ENCODE measurements at places on chromosomes 2 and 18.
A peak's percentile ranks its signal among the peaks of the same experiment; 100 is the strongest.

DNA sequence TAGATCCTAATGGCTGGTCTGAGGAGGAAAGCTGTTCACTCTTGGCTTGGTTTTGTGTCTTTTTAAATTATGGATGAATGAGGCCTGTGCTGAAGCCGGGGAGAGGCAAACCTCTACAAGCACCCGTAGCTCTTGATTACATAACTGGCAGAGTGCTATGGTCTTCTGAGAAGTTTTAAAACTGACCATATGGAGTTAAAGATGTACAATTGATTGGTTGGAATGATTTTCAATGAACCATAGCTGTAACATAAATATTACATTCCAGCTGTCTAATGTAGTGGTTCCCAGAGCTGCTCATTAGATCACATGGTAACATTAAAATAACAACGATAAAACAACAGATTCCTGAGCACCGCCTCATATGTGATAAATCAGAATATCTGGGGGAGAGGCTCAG lies 71.1 kb upstream of the MAP4K3 start:
- no peak for ATAC-seq
- peaks cover 16% of the 10 kb centered on the region for H3K4me1 ChIP-seq
- peaks cover 6% of the 10 kb centered on the region for H3K27me3 ChIP-seq

- H3K4me1 ChIP-seq = no peaks in the 10 kb centered on the region
- no peaks in the 10 kb centered on the region for H3K27me3 ChIP-seq
- ATAC-seq = no peak
- no peak overlapping the region for H3K27ac ChIP-seq
Measured at GRCh38 chr2:42639340-42640077, 71.1 kb downstream of the MTA3 start.

DNA sequence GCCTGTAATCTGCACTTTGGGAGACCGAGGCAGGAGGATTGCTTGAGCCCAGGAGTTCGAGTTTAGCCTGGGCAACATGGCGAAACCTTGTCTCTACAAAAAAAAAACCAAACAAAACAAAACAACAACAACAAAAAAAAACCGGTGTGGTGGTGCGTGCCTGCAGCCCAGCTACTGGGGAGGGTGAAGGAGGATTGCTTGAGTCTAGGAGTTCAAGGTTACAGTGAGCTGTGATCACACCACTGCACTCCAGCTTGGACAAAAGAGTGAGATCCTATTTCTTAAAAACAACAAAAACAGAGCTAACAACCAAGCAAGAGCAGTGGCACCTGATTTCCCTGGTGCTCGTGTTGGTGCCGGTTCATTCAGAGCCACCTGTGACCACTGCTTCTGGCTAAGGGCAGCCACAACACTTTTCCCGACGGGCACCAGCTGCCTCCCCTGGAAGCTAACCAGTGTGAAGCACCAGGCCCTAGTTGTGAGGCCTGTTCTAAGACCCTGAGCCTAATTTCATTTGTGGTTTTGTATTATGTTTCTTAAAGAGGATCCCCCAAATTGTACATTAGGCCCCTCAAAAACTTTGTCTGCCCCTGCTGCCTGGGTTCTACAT lies 1.3 kb downstream of the AOX1 start:
- H3K4me1 ChIP-seq = no peaks in the 10 kb centered on the region
- ATAC-seq = no peak
- no peaks in the 10 kb centered on the region for H3K36me3 ChIP-seq

DNA sequence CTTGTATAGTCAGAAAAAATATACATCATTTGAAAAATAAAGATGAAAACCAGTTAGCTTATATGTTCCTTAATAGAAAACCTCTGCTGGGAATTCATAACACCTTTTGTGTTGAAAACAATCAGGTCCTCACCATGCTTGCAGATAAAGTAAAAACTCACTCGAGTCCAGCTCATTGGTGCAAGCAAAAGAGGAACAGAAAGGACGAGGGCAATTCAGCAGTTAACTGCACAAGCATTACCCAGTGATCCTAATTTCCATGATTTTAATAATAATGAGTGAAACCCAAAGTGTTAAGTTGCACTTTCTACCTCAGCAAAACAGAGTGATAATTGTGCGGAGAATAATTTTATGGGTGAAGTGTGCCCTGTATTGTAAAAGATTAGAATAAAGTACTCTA lies 839.9 kb downstream of the BCL11A start:
- H3K4me3 ChIP-seq = no peak overlapping the region
- no peaks in the 10 kb centered on the region for H3K27me3 ChIP-seq
- ATAC-seq = no peak
- no peak overlapping the region for H3K27ac ChIP-seq
- no peaks in the 10 kb centered on the region for H3K36me3 ChIP-seq
- H3K4me1 ChIP-seq = no peaks in the 10 kb centered on the region

DNA sequence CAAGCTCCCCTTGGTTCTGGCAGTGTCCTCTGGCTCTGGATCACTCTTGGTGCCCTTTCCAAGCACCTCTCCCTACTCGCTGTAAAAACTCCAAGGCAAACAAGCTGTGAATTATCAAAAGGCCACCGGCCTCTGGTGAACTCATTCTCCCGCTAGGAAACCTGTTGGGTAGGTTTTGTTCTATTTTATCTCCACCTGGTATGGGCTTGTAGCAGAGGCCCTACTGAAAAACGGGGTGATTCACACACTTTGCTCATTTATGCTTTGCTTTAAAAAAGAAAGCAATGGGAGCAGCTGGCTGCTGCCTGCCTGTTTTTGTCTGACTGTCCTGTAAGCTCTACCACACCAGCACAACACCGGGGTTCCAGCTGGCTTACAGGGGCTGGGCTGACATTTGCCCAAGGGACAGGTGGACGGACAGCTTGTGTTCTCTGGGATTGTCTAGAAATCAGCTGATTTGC lies 56.8 kb downstream of the SH3BP4 start:
- no peak overlapping the region for H3K27ac ChIP-seq
- peaks cover 5% of the 10 kb centered on the region for H3K27me3 ChIP-seq
- no peaks in the 10 kb centered on the region for H3K36me3 ChIP-seq
- H3K4me1 ChIP-seq = no peaks in the 10 kb centered on the region
- no peak for ATAC-seq
- no peak overlapping the region for H3K4me3 ChIP-seq

- peak overlapping the region; percentile 48 for H3K4me3 ChIP-seq
- H3K4me1 ChIP-seq = peaks cover 6% of the 10 kb centered on the region
- H3K36me3 ChIP-seq = peaks cover 5% of the 10 kb centered on the region
- H3K27me3 ChIP-seq = peaks cover 41% of the 10 kb centered on the region
- H3K27ac ChIP-seq = no peak overlapping the region
Measured at GRCh38 chr18:79796531-79797405, 970 bp upstream of the KCNG2 start.

- no peaks in the 10 kb centered on the region for H3K4me1 ChIP-seq
- no peak for ATAC-seq
- H3K36me3 ChIP-seq = no peaks in the 10 kb centered on the region
- peaks cover 13% of the 10 kb centered on the region for H3K27me3 ChIP-seq
- H3K4me3 ChIP-seq = no peak overlapping the region
- H3K27ac ChIP-seq = no peak overlapping the region
Measured at GRCh38 chr2:106547164-106547903, 60.2 kb downstream of the CD8B2 start.

DNA sequence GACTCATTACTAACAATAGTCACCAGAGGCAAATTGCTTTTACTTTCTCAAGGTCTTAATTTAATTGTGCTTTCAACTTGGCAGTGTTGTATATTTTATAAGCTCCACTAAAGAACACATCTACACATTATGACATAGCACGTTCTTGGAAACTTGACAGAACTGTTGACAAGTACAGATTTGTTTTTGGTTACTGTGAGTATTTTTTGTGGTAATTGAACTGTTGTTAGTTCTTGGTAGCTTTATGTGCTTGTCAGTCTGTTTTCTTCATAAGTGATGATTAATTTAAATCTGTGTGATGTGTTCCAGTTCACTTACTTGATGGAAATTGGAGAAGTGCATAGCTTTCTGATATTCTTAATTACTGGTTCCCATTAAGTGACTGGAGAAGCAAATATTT lies 63.9 kb downstream of the COMMD1 start:
- H3K27ac ChIP-seq = no peak overlapping the region
- no peaks in the 10 kb centered on the region for H3K27me3 ChIP-seq
- no peaks in the 10 kb centered on the region for H3K36me3 ChIP-seq
- no peak for ATAC-seq
- no peak overlapping the region for H3K4me3 ChIP-seq

- H3K36me3 ChIP-seq = no peaks in the 10 kb centered on the region
- H3K4me1 ChIP-seq = no peaks in the 10 kb centered on the region
- peaks cover 7% of the 10 kb centered on the region for H3K27me3 ChIP-seq
- no peak overlapping the region for H3K4me3 ChIP-seq
- H3K27ac ChIP-seq = no peak overlapping the region
- no peak for ATAC-seq
Measured at GRCh38 chr2:100254646-100255210, 67.6 kb downstream of the LONRF2 start.

- H3K27me3 ChIP-seq = no peaks in the 10 kb centered on the region
- H3K4me3 ChIP-seq = no peak overlapping the region
- no peaks in the 10 kb centered on the region for H3K36me3 ChIP-seq
- ATAC-seq = no peak
Measured at GRCh38 chr2:172021955-172022354, 22.2 kb downstream of the METAP1D start.

GRCh38 chr2:10039658-10040410 lies 3.5 kb upstream of the KLF11 start:
- no peak overlapping the region for H3K4me3 ChIP-seq
- peaks cover 15% of the 10 kb centered on the region for H3K36me3 ChIP-seq
- no peaks in the 10 kb centered on the region for H3K27me3 ChIP-seq
- no peak for ATAC-seq

GRCh38 chr2:182682210-182682609 lies 33.8 kb upstream of the DNAJC10 start:
- no peak overlapping the region for H3K4me3 ChIP-seq
- no peaks in the 10 kb centered on the region for H3K4me1 ChIP-seq
- ATAC-seq = no peak
- H3K27ac ChIP-seq = no peak overlapping the region
- H3K27me3 ChIP-seq = peaks cover 13% of the 10 kb centered on the region

GRCh38 chr2:71102981-71103681 lies 26.9 kb downstream of the MCEE start:
- H3K4me3 ChIP-seq = no peak overlapping the region
- H3K36me3 ChIP-seq = no peaks in the 10 kb centered on the region
- peaks cover 3% of the 10 kb centered on the region for H3K27me3 ChIP-seq
- no peak overlapping the region for H3K27ac ChIP-seq
- H3K4me1 ChIP-seq = no peaks in the 10 kb centered on the region

GRCh38 chr2:129881786-129882396 lies 97.6 kb upstream of the RAB6C start:
- no peak for ATAC-seq
- no peaks in the 10 kb centered on the region for H3K36me3 ChIP-seq
- H3K4me3 ChIP-seq = no peak overlapping the region
- no peaks in the 10 kb centered on the region for H3K27me3 ChIP-seq

DNA sequence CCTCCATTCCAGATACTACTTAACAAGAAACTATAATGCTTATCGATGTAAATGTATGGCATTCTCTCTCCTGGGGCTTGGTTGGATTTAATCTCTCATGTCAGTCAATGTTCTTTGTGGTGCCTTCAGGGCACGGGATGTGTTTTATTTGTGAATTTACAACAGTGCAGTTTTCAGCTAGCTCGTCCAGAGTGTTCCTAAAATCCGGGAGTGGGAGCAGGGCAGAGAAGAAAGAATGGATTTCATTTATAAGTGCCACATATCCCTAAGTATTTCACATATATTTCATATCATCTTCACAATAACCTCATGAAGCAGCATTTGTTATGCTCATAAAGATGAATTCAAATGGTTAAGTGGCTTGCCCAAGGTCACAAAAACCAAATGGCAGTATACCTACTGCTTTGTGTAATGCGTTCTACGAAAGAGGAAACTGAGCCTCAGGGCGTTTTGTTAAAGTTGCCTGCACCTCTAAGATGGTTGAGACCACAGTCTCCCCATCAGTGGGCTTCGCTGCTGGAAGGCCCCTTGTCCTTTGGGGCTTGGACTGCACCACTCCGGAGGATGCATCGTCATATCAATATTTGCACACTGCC lies 134.7 kb upstream of the MGAT5 start:
- no peaks in the 10 kb centered on the region for H3K27me3 ChIP-seq
- peaks cover 28% of the 10 kb centered on the region for H3K4me1 ChIP-seq
- peak overlapping the region; percentile 98 for H3K27ac ChIP-seq
- ATAC-seq = peak; percentile 13
- H3K4me3 ChIP-seq = peak overlapping the region; percentile 97
- peaks cover 21% of the 10 kb centered on the region for H3K36me3 ChIP-seq

All from activated T-helper 17 cell treated with anti-CD3 and anti-CD28 coated beads, Interleukin-2, amount 50 U/mL, for 72 hours (primary cell).